ENCODE measurements at places on chromosomes 4 and X.

DNA sequence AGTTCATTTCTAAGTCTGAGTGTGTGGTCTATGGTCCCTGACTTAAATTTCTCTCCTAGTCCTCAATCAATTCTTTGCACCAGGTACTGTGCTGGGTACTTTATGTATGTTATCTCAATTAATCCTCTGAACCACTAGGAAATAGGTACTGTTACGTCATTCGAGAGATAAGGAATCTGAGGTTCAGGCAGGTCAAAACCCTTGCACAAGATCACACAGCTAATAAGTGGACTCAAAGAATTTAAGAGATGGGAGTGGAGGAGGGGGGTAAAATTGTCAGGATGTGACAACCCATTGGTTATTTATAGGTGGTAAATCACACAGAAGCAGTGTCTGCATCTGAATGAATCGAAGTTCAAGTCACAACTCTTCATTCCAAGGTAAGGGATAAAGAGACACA is 169.4 kb downstream of the EFHC2 start:
- DNase-seq, result no peak

GRCh38 chr4:139239127-139239772 is 40.8 kb downstream of the MGARP start:
- DNase-seq, result no peak

DNA sequence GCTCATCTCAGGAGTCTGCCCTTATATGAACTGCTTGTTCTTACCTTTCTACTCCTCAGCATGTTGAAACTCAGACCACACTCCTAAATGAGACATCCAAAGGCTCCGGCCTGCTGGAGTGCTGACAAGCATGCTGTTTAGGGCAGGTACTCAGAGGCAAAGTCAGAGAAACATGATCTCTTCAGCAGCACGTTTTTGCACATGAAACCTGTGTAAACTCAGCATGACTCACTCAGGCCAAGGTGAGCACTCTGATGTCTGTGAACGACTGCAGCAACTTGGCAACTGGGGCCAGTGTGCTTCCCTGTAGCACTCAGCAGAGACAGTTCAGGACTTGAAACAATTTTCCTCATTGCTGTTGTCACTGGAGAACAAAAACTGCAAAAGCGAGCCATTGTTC is 109.6 kb downstream of the PACRGL start:
- DNase-seq, result peak; percentile 42

GRCh38 chrX:94107981-94108380 is 434.0 kb downstream of the FAM133A start:
- DNase-seq, result no peak

GRCh38 chr4:108850219-108850649 is 87.4 kb upstream of the ETNPPL start:
- DNase-seq, result no peak

DNA sequence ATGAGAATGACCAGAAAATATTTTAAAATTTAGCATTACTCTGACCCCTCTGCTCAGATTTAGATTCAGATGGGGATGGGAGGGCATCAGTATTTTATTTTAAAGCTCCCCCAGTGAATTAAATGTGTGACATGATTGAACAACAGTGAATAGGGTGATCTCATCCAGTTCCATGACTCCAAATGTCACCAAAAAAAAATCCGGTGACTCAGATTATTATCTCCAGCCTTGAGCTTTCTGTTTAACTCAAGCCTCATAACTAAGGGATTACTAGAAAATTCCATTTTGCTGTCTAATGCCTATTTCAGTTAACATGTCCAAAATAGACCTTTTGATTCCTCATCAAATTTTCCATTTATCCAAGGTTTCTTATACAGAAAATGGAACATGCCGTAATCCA is 121.8 kb upstream of the TMEM47 start:
- DNase-seq, result no peak

GRCh38 chrX:11640089-11640488 is 25.6 kb downstream of the ARHGAP6 start:
- DNase-seq, result no peak

DNA sequence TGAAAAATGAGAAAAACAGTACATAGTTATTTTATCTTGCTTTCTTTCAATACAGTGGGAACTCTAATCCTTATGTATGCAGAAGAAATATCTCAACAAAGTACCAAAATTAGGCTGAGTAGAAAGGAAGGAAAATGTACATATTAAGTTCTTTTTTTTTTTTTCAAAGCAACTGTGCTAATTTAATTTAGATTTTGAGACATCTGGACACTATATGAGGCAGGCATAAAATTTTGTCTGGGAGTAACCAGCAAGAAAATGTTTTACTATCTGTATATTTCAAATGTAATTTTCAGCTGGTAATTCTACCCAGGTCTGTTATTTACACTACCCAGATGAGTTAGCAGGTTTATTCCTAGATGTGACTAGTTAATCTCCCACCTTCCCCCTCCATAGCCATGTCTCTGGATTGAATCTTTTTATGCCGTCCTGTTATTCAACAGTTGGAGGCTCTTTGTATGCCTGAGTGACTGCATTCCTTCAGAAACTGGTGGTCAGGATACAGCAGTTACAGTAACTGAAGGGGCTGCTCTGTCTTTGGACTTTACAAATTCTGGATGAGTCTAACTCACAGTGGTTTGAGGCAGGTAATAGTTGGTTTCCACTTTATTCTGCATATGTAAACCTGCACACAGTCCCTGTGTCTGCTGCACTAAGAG is 633.6 kb downstream of the PCDH18 start:
- DNase-seq, result no peak

- DNase-seq, result no peak
Measured at GRCh38 chr4:113588895-113589668, 172.5 kb downstream of the CAMK2D start.

- no peak for DNase-seq
Measured at GRCh38 chrX:120236687-120237479, 13.7 kb upstream of the ZBTB33 start.

DNA sequence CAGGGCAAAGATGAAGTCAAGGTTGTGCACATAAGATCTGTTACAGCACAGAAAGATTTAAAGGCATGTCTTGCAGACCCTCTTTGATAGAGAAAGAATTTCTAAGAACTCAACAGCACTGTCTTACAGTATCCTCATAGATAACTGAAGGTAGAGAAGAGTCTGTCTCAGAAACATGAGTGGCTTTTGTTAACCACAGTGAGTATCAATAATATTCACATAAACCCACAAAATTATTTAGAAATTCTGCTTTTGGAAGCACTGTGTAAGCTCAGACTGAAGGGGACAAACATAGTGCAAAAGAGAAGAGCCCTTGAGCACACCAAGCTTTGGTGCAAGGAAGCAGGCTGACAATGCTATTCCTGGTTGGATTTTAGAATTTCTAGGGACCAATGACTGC is 166.0 kb upstream of the SH3RF1 start:
- DNase-seq, result no peak

DNA sequence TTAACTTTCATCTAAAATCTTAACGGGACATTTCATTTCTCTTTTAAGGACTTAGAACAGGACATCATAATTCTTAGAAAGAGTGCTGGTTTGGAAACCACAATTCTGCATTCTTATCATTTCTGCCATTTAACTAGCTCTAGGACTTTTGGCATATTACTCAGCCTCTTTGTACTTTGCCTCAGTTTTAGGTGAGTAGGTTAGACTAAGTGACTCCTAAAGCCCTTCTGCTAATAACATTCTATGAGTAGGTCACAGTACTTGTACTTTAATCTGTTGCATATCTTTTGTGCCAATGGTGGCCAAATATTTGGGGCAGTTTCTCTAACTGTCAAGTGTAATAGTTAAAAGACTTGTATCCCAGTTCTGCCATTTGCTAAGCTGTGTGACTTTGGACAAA is 115.4 kb upstream of the NUDT6 start:
- no peak for DNase-seq

DNA sequence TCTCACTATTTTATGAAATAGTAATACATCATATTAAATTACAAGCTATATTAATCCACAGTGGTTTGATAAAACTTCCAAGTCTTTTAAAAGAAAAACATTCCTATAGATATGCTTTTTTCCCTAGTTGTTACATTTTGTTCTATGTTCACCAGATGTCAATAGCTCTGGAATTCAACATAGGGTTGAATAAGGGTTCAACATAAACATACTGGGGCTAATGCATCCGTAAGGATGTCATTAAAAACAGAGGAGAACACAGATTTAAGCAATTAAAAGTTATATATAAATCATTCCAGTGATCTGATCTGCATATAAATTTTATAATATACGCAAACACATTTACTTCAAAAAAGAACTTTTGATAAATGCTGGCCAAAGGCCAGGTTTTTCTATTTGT is 32.5 kb downstream of the SULT1B1 start:
- DNase-seq, result no peak

DNA sequence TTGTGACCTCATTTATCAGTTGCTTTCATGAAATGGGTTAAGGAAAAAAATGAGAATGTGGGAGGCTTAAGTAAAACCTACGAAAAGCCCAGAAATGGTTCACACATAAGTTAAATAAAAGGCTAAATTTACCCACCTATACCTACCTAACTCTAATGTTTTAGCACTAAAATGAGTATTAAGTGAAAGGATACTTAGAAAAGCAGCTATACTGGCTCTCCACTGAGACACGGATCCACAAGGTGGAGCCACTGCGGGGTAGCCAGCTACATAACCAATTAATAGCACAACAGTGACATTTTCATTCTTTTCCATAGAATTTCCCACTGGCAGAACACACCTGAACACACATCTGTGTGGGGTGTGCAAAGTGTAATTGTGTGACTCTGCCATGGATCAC is 101.9 kb downstream of the MAML3 start:
- no peak for DNase-seq

GRCh38 chr4:76198411-76199237 is 15.0 kb downstream of the SCARB2 start:
- peak; percentile 75 for DNase-seq

GRCh38 chr4:10326075-10326474 is 131.2 kb downstream of the ZNF518B start:
- no peak for DNase-seq

DNA sequence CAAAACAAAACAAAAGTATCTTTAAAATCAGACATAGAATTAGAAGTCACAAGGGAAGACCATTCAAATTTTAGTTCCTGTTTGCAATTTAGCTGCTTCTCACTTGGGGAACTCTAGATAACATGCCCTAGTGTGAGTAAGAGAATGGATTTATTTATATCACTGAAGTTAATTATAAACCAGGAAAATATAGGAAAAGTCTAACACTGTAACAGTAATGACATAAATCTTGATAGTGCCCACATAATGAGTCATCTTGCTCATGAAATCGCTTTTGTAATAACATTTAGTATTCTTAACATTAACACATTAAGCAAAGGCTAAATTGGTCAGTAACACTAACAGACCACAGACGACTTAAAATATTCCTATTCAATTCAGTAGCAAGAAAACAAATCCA is 710.7 kb downstream of the STPG2 start:
- DNase-seq, result no peak

DNA sequence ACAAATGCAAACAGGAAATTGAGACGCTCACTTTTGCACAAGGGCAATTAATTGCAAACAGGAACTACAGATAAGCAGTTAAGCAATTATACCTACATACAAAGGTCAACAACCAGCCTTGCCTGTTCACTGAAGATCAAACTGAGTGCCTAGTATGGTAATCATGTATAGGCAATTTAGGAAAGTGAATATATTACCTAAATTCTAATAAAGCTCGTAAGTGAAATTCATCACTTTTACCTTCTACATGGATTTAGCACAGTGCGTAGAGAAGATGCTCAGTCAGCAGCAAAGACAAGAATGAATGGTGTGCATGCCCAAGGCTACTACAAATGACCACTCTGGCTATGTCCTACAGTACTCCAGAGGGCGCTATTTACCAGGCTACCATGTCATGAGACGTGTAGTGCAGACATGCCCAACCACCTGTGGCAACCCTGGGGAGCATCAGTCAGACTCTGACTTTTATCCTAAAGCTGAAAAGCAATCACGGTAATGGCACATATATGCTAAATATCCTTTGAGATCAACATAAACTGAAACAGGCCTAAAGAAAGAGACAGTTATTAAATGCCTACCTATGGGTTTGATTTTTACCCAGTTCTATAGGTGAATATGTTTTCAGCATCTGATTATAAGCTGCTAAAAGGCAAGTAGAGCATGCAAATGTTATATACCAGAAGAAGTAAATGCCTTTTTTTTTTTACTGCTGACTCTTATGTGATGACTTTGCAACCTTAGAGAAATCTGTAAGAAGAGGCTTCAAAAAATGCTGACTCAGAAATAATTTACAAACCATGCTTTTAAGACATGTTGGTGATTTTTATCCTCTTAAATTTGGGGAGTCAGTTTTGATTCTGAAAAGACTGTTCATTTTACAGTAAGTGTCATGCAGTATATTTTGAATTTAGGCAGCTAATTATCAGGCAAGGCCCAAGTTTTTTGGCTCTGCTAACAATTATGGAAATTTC is 178.0 kb downstream of the PPP3CA start:
- peak; percentile 57 for DNase-seq

DNA sequence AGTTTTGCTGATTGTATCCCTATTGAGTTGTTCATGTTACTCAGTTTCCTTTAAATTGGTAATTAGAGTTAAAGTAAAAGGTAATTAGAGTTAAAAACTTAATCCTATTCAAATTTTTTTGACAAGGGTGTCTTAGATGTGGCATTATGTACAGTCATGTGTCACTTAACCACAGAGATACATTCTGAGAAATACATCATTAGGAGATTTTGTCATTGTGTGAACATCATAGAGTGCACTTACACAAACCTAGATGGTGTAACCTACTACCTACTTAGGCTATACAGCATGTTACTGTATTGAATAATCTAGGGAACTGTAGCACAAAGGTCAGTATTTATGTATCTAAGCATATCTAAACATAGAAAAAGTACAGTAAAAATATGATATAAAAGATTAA is 39.2 kb downstream of the BEX3 start:
- DNase-seq, result no peak

- DNase-seq, result no peak
Measured at GRCh38 chr4:146245246-146245645, 30.9 kb downstream of the REELD1 start.

- DNase-seq, result no peak
Measured at GRCh38 chrX:121191779-121192178, 144.4 kb downstream of the GLUD2 start.

DNA sequence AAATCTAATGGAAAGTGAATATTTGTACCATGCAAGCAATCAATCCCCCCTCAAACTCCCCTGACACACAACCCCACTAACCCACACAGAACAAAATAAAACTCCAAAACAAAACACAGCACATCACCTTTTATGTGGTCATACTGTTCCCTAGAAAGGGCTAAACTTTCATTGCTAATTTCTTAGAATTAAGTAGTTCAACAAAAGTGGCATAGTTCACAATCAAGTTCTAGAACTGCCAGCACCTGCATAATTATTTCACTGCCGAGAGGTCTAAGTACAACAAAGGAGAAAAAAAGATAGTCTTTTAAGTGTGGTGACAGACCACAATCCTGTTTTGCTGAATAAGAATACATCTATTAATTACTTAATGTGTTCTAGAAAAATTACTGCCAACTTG is 58.8 kb downstream of the AMMECR1 start:
- no peak for DNase-seq

- no peak for DNase-seq
Measured at GRCh38 chrX:54171527-54172250, 11.4 kb downstream of the FAM120C start.

GRCh38 chrX:49976682-49977197 is 54.3 kb downstream of the CLCN5 start:
- DNase-seq, result no peak

- no peak for DNase-seq
Measured at GRCh38 chr4:112888622-112889021, 160.8 kb upstream of the ANK2 start.

- no peak for DNase-seq
Measured at GRCh38 chr4:65646136-65646535, 24.2 kb downstream of the EPHA5 start.

GRCh38 chr4:158481811-158482210 is 39.9 kb upstream of the RXFP1 start:
- no peak for DNase-seq

All from ureter (tissue), 1 donor.